CD8-positive, alpha-beta T cell (primary cell): ENCODE measurements at places on chromosomes 2 and 18.

GRCh38 chr2:26054598-26055348 lies 20.9 kb downstream of the RAB10 start:
- DNase-seq, result no peak

DNA sequence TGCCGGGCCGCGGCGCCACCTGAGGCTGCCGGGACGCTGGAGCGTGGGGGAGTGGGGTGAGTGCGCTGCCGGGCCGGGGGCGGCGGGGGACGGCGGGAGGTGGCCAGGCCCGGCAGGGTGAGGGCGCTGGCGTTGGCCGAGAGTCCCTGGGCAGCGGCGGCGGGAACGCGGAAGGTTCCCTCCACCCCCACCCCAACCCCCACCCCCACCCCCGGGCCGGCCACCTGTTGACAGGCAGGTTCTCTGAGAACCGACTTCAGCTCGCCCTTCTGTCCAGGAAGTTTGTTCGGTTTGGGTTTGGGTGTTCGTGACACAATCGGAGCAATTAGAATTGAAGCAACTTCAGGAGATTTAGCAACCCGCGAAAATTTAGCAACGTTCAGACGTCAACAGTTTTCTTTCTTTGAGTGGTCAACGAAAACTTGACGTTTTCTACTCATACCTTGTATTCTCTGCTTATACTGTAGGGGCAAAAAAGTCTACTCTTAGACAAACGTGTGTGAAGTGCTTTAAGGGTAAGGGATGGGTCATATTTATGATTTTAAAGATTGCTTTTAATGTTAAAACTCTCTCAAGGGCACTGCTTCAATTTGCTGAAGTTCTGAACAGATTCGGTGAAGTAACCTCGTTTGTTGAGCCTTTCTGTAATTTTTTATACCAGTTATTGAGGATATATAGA lies 9.3 kb downstream of the OTX1 start:
- no peak for DNase-seq

- DNase-seq, result no peak
These were observed at the start of gene CCDC178 for GRCh38 chr18:33440060-33441043. CCDC178 (minus strand) TSS chr18:33440721; CDS start chr18:33412088, 28,633 bp downstream.

- no peak for DNase-seq
These were observed 1173.1 kb upstream of the ZEB2 start for GRCh38 chr2:145692971-145693478.

- DNase-seq, result peak; percentile 35
These were observed 17.6 kb downstream of the FBXO11 start for GRCh38 chr2:47888581-47889280.

- no peak for DNase-seq
These were observed 164.3 kb upstream of the ARL4C start for GRCh38 chr2:234661175-234661574.

GRCh38 chr2:118980573-118980972 lies 38.6 kb downstream of the MARCO start:
- DNase-seq, result peak; percentile 37

DNA sequence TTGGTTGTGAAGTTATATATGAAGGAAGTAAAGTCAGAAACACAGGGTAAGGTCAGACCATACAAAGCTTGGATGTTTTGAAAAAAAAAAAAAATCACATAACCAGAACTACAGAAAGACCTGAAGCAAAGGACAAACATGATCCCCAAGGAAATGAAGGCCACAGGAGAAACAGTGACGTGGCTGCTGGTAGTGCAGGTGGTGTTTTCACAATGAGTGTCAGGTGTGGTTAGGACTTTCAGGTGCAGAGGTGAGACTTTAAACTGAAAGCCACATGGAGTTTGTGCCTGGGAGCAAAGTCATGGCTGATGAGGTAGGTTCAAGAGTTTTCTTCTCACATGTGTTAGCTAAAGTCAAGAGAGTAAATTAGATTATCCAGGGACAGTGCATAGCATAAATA lies 270.7 kb downstream of the PIEZO2 start:
- no peak for DNase-seq

GRCh38 chr2:17591846-17592245 lies 51.4 kb downstream of the VSNL1 start:
- DNase-seq, result no peak

DNA sequence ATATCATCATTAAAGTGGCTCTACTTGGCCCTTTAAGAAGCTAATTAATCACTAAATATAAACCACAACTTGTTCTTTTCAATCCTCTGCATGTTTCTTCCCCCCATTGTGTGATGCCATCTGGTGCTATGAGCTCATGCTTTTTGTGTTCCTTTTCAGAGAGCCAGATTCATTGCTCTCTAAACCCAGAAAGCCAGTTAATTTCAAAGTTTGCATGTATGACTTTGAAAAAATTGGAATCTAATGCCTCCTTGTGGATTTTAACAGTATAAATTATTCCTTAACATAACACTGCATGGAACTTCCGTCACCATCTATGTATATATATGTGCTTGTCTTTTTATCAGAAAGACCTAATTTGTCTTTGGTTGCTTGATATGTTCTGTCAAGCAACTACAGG lies 31.1 kb downstream of the TMEM178A start:
- no peak for DNase-seq

GRCh38 chr2:68216454-68217310 lies 35.6 kb downstream of the PPP3R1 start:
- no peak for DNase-seq

DNA sequence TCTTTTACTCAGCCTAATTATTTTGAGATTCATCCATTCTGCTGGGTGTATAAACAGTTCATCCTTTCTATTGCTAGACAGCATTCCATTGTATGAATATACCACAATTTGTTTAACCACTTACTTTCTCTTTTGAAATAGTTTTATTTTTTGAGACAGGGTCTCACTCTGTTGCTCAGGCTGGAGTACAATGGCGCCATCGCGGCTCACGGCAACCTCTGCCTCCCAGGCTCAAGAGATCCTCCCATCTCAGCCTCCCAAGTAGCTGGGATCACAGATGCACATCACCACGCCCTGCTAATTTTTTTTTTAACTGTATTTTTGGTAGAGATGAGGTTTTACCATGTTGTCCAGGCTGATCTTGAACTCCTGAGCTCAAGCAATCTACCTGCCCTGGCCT lies 54.5 kb downstream of the USP37 start:
- DNase-seq, result no peak
